Astrocyte of the cerebellum (primary cell): ENCODE measurements at places on chromosomes 13 and 19.

DNA sequence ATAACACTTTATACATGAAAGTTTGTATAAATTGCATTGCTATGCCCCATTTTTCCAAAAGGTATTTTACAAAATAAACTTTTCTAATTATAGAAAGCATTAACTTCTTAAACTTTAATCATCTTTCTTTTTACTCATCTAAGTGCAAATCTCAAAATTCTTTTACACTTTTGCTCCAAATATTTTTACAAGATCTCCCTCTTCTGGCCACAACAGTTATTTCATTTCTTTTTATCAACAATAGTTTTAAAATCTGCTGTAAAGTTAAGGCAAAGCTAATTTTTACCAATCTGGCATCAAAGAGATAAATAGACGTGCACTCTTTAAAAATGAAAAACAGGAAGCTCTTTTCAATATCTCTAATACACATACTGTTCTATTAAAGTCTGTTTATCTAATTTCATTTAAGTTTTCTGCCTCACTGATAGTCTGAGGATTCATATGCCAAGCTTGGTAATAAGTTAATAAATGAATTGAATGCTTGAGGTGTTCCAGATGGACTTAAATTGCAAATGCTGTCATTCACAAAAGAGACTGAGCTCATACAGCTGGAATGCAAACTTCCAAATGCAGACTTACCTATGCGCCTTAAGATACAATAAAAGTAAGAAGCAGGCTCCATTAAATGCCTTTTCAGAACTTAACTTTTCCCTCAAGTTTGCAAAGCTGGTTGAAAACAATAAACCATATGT lies 583.0 kb upstream of the ATXN8OS start:
- peak; percentile 1 for DNase-seq

- no peak for DNase-seq
These were observed 46.2 kb downstream of the KLF2 start for GRCh38 chr19:16370641-16371391.

GRCh38 chr13:92994056-92994455 lies 232.6 kb upstream of the GPC6 start:
- no peak for DNase-seq

- DNase-seq: no peak
These were observed 74.9 kb downstream of the ALOX5AP start for GRCh38 chr13:30810261-30810701.

GRCh38 chr13:32224916-32225315 lies 90.2 kb downstream of the ZAR1L start:
- DNase-seq: no peak

DNA sequence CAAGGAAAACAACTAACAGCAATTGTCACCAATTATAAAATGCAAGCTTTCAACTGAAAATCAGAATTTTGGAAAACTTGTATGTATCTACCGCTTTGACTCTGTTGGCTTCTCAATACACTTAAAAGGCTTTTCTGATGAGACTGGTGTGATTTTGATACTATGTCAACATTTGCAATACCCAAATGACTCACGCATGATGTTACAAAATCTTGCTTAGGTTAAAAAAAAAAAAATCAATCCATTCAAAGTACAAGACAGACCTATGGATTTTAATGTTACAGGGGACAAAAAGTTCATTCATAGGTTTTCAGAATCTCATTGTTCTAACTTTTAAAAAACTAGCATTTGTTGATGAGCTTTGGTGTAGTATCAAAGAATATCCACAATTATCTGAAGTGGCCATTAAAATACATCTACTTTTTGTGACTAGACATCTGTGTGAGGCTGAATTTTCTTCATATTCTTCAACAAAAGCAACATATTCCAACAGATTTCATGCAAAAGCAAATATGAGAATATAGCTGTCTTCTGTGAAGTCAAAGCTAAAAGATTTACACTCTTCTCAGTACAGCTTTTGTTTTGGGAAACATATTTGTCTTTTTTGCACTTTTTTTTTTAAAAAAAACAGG lies 10.7 kb downstream of the ELF1 start:
- DNase-seq: no peak
